ENCODE measurements at places on chromosomes 16 and 17.

DNA sequence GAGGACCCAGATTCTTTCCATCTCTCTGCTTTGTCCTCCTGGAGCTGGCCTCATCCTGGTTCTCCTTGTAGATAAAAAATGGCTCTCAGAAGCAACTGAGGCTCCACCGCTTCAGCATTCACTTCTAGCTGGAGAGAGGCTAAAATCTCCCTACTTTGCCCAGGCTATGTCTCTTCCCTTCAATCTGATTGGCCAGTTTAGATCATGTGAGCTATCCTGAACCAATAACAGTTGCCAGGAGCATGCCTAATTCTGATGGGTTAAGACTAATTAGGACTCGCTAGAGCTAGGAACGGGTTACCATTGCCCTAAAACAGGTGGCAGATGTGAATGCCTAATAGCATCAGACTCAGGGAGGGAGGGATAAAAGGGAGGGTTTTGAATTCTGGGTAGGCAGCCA is 89.6 kb downstream of the GPR139 start:
- DNase-seq: no peak

GRCh38 chr16:70649300-70649699 is 2.9 kb downstream of the IL34 start:
- DNase-seq: no peak

DNA sequence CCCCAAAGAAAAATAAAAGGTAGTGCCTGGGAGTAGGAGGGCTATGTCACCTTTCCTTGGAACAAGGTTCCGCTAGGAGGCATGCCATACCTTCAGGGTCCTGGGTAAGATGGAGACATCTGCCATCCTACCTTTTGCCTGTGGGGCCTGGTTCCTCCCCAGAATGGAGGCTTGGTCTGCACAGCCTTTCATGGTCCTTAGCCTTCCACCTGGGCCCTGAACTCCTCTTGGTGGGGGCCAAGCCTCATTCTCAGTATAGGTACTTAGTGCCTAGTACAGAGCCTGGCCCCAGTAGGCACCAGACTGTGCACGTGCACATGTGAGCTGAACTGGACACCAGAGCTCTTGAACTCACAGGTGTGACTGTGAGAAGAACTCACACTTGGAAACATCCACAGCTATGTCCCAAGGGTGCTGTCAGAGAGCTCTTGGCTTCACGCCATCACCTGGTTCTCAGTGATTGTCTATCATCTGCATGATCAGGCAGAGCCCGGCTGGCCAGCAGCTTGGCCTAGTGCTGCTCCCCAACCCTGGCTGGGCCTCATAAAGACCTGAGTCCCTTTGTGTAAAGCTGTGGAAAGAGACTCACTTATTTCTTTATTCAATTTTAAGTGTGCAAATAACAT is 143.2 kb downstream of the SOCS1 start:
- DNase-seq: no peak

DNA sequence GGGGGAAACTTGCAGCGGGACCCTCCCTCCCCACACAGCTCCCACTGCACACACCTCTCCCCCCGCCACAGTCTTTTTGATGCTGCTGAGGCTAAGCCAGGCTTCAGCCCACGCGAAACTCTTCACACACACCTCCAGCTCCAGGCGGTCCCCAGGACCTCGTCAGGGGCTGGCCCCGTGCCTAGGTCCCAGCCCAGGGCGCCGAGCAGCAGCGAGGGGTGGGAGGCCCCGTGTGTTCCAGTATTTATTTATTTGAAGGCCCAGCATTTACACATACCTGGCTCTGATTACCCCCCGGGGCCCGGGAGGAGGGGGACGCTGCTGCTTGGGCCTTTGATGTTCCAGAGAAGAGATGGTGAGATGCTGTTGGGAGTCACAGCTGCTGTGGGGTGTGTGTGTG is 44.9 kb upstream of the DLX4 start:
- no peak for DNase-seq

GRCh38 chr17:36675250-36675649 is 73.9 kb downstream of the MRM1 start:
- no peak for DNase-seq

- no peak for DNase-seq
Measured at GRCh38 chr16:87042551-87043230, 274.5 kb downstream of the C16orf95 start.

- DNase-seq: no peak
Measured at GRCh38 chr16:48182979-48183537, 27.3 kb upstream of the ABCC12 start.

- no peak for DNase-seq
Measured at GRCh38 chr16:908526-909155, 62.1 kb downstream of the LMF1 start.

DNA sequence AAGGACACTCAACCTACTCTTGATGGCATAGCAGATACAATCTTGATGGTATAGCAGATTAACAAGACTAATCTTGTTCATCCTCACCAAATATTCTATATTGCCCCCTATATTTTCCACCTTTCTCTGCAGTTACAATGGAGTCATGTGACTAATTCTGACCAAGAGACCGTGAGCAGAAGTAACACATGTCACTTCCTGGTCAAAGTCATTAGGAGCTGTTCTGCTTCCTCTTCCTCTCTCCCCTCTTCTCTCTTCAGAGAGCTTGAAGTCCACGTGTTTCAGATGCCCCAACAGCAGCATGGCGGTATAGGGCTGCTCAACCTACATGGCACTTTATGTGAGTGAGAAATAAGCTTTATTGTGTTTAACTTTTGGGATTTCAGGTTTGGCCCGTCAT is 55.3 kb upstream of the ERCC4 start:
- DNase-seq: no peak

DNA sequence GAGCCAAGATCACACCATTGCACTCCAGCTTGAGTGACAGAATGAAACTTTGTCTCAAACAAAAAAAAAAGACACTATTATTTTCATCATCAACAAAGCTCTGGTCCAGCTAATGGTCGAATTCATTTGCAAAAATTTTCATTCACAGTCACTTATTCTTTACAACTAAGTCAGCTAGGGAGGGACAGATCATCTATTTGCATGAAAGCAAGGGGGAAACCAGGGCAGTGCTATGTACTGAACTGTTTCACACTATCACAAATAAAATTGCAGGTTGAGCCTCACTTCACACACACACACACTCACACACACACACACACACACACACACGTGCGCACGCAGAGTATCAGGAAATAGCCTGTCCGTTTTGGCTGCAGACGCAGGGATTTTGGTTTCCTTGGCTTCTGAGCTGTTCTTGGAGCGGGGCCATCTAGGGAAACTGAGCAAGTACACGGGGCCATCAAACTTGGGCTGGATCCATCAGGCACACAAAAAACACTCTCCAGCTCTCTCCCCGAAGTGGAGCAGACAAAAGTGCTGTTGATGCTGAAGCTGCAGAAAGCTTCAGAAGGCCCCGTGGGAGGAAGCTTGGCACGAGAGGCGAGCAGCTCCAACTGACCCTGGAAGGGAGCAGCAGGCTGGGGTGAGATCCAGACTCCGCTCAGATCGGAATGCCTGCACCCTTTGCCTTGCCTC is 44.3 kb upstream of the HELZ start:
- peak; percentile 6 for DNase-seq

DNA sequence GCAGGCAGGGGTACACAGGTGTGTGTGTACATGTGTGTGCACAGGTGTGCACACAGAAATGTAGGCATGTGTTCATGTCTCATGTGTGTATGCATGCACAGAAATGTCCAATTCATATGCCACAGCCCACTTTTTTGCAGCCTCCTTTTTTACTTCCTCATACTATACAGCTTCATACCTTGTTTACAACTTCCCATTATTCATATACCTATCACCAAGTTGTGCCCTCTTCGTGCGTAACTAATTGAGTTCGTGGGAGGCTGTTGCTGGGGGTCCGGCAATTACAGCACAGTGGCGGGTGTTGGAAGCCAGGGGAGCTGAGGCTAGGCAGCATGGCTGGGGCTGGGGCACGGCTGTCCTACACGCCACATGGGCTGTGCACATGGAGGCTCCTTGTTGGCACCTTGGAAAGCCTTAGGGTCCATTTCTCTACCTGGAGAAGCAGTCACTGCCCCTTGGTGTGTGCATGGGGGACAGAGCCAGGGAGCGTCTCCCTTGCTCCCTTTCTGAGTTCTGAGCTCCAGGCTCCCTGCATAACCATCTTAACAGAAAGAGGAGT is 266.7 kb downstream of the ENGASE start:
- no peak for DNase-seq

DNA sequence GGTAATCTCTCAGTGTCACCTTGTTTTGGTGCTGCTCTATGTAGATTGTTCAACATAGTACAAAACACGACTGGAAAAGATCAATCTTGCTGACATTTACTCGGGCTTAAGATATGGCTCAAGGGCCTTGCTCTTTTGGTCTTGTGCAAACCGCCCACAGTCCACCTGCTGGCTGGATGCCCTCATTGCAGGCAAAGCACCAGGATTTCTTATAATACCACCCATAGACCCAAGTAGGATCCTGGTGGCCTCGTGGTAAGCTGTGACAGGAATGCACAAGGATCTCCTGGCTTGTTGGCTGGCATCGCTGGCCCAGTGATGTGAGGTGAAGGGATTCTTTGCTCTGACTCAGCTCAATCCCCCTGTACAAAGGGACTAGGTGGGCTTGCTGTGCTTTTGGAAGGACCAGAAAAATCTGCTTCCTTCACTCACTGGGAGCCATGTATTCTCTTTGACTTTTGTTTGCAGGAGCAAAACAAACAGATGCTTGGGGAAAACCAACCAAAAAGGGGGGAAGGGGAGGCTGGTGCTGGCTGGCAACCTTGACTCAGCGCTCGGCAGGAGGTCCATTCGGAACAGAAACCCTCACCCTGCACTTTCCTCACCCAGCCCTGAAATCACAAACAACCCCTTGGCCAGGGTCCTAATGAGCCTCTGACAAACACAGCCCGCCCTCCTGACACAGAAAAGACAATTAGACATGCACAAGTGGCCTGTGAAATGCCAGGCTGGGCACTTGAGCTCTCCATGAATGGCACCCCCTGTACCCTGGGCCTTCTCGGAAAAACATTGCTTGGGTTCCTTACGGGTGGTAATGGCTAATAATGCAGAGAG is 36.6 kb upstream of the MED9 start:
- DNase-seq: peak; percentile 79

GRCh38 chr16:67449336-67449735 is 18.4 kb downstream of the HSD11B2 start:
- no peak for DNase-seq

Measured in Daoy (cell line).